ENCODE measurements at places on chromosomes 5 and 9.

- DNase-seq = no peak
Measured at GRCh38 chr9:126980231-126980630, 65.6 kb downstream of the RALGPS1 start.

- no peak for DNase-seq
Measured at GRCh38 chr9:89431930-89432725, 65.8 kb downstream of the SEMA4D start.

DNA sequence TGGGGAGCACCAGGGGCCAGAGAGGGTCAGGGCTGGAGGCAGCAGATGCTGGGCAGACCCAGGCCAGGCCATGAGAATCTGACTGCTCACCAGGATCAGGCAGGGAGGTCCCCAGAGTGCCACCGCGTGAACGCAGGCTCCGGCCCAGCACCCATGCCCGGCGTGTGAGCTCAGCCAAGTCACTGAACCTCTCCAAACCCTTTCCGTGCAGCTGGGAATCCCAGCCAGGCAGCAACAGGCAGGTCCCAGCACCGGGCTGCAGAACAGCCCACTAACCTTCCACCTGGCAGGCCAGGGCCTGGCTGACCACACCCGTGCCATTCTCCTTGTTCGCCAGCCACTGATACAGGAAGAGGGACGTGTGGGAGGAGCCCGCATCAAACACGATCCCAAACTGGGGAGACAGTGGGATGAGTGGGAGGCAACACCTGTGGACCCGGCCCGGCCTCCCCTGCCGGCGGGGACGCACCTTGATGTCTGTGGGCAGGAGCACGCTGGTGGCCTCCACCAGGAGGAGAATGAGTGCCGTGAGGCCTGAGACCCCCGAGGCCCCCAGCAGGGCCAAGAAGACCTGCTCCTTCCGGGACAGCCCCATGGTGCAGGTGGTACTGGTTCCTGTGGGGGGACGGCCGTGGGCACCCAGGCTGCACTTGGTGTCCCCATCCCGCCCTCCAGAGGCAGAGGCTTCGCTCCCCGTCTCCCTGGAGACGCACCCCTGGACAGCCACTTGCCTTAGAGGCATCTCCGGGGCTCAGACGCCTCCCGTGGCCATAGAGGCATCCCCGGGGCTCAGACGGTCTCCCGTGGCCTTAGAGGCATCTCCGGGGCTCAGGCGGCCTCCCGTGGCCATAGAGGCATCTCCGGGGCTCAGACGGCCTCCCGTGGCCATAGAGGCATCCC, 3.2 kb downstream of the ENTPD8 start:
- no peak for DNase-seq

GRCh38 chr5:44536650-44537260, 147.5 kb upstream of the FGF10 start:
- peak; percentile 11 for DNase-seq

DNA sequence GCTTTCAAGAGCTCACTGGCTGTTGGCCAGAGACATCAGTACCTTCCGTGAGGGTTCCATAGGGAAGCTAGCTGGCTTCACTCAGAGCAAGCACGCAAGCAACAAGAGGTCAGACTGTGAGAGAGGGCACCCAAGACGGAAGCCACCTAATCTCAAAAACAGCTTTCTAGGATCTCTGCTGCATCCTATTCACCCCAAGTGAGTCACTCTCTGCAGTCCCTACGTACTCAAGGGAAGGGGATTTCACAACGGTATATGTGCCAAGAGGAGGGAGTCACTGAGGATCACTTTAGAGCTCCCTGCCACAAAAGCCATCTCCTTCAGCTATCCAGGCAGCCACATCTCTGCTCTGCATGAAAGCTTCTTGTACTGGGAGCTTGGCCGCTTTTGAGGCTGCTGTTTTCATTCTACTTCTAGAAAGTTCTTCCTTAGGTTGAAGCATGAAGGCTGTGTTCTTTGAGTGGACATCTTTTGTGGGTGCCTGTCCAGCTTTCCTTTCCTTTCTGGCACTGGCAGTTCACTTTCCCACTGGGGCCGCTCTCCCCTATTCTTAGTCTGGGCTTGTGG, 249.5 kb downstream of the MAN2A1 start:
- no peak for DNase-seq

DNA sequence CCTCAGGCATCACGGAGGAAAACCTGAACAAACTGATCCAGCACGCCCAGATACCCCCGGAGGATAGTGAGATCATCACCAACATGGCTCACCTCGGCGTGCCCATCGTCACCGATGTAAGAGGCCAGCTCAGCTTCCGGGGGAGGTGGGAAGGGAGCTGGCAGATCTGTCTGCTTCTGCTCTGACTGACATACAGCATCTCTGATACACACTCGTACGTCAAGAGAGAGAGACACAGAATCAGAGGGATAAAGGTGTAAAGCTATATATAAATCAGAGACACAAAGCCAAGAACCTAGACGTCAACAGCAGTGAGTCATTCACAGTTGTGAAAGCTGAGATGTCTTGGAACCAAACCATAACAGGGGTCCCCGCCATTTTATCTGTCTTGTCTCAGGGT, 30.1 kb upstream of the CFAP157 start:
- DNase-seq = no peak

- DNase-seq = no peak
Measured at GRCh38 chr9:100087218-100087617, 11.6 kb downstream of the ERP44 start.

DNA sequence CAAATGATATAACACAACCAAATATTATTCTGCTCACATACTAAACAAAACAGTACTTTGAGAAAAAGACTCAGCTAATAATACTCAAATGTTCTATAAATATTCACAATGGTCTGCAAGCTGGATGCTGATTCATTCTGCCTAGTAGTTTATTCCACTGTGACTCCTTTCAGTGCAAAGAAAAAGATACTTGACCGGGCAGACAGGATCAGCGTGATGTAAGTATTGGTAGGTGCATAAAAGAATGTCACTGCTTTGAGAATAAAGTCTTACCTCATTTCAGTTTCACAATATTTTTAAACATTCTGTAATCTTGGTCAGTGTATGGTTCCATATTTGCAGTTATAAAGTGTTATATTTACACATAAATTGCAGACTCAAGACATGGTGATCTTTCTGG, 223.0 kb upstream of the NUDT12 start:
- no peak for DNase-seq

GRCh38 chr5:111509119-111509518, 3.2 kb downstream of the STARD4 start:
- no peak for DNase-seq

- no peak for DNase-seq
Measured at GRCh38 chr5:51279983-51280706, 103.1 kb upstream of the ISL1 start.

DNA sequence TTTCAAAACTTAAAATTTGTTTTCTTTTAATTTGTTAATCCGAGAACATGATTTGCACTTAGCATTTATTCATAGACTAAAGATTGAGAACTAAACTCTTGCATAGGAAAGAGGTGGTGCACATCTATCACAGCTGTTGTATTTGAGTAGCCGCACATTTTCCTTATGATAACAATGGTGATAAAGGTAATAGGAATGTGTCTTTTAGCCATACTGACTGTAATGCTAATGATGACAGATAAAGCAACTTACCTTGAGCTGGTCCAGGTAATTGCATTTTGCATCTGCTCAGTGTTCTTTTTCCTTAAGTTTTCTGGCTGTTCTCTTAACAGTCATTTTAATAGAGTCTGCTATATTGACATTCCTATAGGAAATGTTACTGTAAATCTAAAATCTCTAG, 19.0 kb downstream of the PHAX start:
- no peak for DNase-seq

DNA sequence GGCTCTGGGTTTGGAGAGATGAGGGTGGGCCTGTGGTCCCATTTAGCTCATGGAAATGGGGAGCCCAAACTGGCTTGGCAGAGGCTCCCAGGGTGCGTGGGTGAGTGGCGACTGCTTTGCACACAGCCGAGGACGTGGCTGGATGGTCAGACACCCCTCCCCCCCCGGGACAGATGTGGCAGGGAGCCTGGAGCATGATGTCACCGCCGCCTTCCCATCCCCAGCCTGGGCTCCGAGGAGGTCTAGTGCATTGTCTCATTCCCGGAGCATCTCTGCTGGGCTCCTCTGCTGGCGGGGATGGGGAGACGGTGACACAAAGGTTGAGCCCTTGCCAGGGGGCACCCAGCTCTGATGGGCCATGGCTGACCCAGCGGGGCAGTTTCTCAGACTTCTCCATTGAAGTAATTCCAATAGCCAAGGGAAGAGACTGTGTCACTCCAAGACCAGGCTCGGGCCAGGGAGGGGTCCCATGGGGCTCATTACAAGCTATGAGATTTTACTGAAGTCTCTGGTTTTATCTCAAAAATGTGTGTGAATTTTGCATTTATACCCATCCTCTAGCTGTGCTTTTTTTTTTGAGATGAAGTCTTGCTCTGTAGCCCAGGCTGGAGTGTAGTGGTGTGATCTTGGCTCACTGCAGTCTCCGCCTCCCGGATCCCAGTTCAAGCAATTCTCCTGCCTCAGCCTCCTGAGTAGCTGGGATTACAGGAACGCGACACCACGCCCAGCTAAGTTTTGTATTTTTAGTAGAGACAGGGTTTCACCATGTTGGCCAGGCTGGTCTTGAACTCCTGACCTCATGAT, 36.1 kb downstream of the HMCN2 start:
- DNase-seq = no peak

DNA sequence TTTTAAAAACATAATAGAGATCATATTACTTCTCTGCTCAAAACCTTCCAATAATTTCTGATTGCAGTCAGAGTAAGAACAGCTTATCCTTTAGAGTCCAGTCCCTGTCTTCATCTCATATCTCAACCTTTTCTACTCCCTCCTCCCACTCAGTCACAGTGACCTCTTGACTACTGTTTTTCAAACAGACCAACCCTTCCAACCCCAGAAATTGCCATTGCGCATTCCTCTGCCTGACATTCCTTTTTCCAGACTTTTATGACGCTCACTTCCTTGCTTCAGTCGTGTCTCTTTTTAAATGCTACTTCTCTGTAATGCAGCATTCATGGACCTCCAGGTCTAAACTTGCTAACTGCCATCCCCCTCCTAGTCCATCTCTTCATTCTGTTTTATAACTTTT, 800.5 kb downstream of the BRINP1 start:
- DNase-seq = no peak

DNA sequence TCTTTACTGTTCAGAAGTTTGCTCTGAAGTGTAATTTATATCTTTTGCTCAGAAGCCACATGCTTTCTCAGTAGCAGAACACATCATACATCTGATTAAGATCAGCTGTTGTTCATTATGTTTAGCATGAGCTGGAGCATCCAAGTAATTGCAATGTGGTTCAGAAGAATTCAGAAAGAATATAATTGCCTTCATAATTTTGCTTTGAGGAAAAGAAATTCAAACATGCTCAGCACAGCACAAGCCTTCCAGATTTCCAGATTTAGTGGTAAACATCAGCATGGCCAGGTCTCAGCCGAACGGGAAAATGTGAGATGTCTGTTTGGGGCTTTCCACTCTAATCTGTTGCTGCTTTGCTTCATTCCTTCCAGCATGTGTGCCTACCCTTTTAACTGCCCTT, 65.9 kb downstream of the ITGA1 start:
- no peak for DNase-seq

GRCh38 chr5:174231956-174232487, 186.5 kb downstream of the NSG2 start:
- no peak for DNase-seq

DNA sequence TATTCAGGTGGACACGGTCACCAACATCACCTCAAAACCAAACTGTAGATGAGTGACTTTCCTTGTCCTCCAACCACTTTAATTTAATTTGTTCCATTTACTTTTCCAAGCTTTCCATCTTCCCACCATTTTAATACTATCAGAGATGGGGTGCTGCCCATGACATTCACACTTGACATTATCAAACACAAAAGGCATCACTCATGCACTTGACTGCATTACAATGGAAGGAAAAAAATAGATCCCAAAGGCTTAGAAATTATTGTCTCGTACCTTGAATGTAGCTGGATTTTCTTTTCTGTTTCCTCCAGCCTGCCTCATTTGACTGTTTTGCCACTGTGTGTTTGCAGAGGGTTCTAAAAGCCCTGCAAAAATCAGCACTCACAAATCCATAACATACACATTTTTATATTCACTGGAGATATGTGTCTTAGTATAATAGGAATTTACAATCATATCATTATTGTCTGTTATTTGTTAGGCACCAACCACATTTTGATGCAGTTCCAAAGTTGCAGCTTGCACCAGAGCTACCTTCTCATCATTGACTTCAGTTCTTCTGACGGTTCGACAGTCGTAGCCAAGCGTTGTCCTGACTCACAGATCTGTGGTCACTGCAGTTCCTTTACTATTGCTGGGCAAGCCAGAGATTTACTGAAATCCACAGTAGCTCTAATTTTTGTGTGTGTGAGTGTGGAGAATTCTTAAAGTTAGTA, 712.3 kb upstream of the WWC1 start:
- no peak for DNase-seq

- no peak for DNase-seq
Measured at GRCh38 chr5:167730121-167730520, 561.3 kb upstream of the WWC1 start.

- DNase-seq = no peak
Measured at GRCh38 chr5:172417130-172417841, 37.0 kb downstream of the SH3PXD2B start.

DNA sequence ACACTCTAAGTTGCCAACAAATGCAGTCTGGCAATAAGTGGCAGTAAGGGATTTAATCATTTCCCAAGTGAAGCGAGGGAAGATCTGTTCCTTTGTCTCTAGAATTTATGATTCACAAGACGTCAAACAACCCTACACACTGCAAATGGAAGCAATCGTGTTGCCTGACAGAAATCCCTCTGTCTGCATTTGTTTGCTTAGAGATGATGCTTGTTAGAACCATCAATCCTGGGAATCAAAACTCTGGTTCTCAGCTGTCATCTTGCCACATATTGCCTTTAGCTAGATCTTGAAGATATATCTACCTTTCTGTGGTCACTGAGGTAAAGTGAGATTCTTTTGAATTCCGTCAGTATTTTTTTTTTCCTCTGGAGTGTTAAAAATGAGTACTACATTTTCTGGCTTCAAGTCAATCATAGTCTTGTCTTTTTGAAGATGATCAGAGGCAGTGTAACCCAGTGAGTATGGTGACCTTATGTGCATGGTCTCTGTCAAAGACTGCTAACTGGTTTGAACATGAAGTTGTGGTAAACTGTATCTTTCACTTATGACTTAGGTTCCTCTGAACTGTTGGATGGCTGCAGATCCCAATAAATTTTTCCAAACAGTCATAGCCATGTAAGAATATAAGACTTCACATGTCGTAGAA, 106.4 kb upstream of the STARD4 start:
- DNase-seq = no peak

GRCh38 chr9:128399861-128400260, 20.8 kb upstream of the CERCAM start:
- DNase-seq = no peak

GRCh38 chr5:33944543-33945132, 8.5 kb downstream of the RXFP3 start:
- DNase-seq = no peak

GRCh38 chr5:80487444-80487828, 464 bp upstream of the FAM151B start:
- DNase-seq = no peak

DNA sequence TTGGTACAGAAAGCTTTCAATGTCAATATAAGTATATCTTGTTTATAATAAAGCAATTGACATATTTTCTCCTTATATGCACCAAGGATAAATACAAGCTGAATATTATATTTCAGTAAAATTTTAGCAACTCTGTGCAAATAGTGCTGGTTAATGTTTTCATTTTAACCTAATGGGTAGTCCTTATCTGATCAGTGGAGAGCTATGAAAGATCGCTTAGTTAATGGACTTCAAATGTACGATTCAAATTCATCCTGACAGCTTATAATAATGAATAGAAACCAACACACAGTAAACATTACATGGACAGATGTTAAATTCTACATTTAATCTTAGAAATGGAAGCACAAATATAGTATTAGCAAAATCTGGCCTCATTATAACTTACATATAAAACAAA, 1495.2 kb upstream of the C9orf72 start:
- DNase-seq = no peak

Data from stimulated activated CD4-positive, alpha-beta T cell treated with anti-CD3 and anti-CD28 coated beads, Interleukin-2, amount 100 ng/mL, for 48 hours (primary cell).